ENCODE measurements at places on chromosomes 6 and 20.

DNA sequence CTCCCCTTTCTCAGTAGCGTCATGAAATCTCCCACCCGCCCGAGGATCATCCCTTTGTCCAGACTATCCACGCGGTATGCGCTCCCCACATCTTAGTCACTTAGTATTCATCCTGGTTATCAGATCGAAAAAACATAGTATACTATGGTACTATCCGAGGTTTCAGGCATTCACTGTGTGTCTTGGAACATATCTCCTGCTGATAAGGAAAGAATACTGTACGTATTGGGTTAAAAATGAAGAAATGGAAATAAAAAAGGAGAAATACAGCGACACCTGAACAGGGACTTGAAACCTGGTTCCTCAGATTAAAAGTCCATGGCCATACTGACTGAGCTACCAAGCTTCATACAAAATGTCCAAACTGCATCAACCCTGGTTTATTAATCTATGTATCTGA is 14.0 kb downstream of the HMGN4 start:
- DNase-seq, result no peak

DNA sequence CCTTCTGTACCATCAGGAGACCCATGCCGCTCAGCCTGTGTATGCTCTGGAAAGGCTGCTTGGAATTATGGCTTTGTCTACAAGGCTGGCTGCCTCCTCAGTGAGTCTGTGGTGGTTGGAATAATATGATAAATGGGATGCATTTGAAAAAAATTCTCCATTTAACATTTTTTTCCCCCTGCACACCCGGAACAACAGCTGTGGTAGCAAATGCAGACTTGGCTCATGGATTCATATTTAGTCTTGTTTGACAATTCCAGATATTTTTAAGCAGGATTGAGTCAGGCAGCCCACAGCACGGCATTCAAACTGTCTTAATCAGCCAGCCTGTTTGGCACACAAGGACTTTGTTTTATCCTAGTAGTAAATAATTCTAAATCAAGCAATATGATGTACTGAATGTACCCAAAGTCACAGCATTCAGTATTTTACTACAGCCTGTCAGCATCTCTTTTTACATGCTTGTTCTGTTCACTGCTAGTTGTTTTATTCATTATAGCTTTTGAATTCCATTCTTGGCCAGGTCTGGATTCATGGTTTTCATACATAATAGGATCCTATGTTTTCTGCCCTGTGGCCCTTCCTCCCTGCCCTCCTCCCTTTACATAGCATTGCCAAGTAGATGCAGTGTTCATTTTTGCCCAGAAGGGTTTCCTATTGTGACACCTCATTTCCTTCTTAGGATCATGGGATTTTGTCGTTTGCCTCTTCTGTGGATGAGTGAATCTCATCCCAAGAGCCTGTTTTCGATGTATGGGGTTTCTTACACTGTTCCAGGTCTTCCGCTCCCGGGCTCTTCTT is 68.1 kb downstream of the LRRC1 start:
- no peak for DNase-seq

DNA sequence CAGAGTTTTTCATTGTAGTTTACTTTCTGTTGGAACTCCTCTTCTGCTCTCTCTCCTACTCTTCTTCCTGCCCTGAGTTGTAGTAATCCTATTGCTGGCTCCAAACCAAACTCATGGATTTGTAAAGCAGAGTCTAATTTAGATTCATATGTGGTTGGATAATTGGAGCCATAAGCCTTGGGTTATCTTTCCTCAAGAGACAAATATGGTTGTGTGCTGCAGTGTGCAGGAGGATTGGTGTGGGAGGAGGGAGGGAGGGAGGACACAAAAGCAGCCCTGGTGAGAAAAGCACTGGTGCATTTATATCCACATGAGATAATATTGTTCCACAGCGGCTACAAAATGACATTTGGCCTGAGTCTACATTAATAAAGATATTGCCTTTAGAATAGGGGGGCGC is 4.2 kb downstream of the HLA-G start:
- DNase-seq, result no peak

GRCh38 chr6:3330199-3330598 is 71.5 kb downstream of the PSMG4 start:
- DNase-seq, result no peak

DNA sequence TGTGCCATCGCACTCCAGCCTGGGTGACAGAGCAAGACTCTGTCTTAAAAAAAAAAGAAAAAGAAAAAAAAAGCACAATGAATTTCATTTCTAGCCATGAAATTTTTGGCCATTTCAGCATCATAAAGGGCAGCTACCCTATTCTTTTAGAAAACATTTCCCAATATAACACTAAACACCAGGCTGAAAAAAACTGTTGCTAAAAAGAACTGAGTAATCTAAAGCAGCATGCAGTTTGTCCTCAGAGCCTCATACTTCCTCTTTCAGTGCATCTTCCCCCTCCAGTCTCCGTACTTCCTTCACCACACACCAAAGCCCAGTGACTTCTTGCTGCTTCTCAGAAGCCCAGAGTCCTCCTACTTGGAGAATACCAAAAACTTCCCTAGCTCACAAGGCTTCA is 5.6 kb upstream of the IFNGR1 start:
- DNase-seq, result peak; percentile 83

- DNase-seq, result no peak
Observed at GRCh38 chr6:169568314-169569087, 133.3 kb downstream of the WDR27 start.

GRCh38 chr6:24448828-24449525 is 40.4 kb downstream of the GPLD1 start:
- no peak for DNase-seq

DNA sequence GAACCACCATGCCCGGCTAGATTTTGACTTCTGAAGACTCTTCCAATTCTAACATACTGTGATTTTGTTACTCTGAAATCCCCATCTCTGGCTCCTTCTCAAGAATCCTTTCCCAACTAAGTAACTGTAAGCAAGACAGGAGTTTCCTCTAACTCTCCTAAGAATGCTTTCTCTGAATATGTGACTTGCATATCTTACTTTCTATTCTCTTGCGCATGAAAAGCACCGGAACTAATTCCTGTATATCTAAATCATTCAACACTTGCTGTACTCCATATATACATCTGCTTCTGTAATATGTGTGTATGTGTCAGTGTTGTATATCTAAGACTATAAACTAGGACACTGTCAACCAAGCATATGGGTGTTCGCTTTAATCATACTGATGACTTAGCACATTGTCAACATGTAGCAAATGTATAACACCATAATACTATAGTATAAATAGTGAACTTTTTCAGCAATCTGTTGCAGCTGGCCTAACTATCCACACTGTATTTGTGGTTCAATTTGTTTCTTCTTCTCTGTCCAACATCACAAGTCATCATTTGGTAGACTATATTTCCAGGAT is 108.1 kb upstream of the PRDM1 start:
- DNase-seq, result no peak

GRCh38 chr6:39593646-39594045 is 131.6 kb downstream of the KIF6 start:
- no peak for DNase-seq

DNA sequence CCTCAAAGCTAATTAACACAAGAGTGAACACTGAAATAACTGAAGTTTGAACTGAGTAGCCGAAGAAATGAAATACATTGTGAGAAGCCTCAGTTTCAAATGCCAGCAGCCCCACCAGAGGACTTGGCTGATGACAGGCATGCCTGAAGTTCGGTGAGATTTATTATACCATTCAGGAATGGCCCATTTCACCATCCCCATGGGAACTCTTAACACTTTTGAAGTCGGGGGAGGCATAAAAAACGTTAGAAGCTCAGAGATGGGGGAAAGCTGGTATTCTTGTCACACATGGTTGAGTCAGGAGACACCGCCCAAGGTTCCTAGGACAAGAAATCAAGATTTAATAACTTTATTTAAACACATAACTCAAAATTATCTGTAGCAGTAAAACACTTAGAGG is 17.6 kb upstream of the SLC22A3 start:
- DNase-seq, result no peak

DNA sequence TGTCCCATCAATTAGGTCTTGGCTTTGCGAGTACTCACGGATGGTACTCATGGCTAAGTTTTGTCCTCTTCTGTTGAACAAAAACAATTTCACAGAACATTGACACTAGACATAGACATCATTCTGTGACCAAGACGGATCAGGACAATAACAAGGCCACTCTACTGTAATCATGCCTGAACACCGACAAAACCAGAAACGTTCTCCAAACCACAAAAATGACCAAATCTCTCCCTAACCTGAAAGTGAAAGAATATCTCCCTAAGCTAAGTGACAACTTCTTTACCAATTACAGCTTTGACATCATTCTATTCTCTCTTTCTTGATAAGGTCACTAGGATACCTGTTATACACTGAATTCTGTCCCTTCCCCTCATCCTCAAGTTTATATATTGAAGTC is 40.0 kb upstream of the SLC2A12 start:
- no peak for DNase-seq

DNA sequence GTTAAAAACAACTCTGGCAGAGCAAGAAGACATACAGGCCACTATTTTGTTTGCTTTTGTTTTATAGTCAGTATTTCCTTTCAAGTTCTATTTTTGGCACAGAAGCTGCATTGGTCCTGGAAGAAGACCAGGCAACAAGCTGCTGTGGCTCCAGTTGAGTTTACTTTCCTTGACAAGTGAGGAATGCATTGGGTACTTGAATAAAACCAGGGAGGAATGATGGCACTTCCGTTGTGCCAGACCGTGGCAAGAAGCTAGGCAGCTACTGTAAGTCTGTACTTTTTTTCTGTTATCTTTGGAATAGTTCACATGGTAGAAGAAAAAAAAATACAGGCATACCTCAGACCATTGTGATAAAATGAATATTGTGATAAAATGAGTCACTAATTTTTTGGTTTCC is 66.3 kb downstream of the NCOA3 start:
- no peak for DNase-seq

- no peak for DNase-seq
Observed at GRCh38 chr20:48096212-48096875, 311.1 kb upstream of the SULF2 start.

DNA sequence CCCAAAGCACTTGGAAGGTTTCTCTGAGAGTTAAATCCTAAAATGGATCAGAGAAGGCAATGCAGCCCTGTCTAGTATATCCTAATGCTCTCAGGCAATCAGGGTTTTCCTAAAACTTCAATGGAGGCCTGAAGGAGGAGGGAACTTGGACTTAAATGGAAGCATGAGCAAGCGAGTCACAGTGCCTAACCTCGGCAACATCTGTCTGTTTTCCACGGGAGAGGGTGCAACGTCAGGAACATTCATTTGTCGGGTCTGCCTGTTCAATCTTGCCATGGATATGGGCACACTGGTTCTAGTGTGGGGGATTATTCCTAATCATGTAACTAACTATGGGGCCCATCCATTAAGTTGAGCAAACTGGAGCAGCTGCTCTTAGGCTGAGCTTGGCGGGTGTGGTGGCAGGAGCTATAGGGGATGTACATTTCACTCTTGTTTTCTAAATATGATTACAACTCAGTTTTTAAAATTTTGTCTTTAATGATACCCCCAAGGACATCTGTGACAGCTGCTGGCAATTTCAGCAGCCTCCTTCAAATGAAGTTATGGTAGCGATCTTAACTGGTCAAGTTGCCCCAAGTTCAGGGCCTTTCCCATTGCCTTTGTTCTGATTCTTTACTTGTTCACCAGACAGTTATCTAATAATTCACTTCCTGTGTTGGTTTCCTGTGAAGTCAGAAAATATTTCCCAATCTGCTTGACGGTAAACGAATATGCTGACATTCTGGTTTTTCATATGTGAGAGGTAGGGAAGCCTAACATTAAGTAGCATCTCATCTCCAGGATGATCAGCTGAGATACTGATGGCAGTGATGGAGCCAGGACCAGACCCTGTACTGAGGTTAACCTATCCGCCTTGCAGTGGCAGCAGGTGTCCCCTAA is 21.6 kb downstream of the DSE start:
- peak; percentile 20 for DNase-seq

DNA sequence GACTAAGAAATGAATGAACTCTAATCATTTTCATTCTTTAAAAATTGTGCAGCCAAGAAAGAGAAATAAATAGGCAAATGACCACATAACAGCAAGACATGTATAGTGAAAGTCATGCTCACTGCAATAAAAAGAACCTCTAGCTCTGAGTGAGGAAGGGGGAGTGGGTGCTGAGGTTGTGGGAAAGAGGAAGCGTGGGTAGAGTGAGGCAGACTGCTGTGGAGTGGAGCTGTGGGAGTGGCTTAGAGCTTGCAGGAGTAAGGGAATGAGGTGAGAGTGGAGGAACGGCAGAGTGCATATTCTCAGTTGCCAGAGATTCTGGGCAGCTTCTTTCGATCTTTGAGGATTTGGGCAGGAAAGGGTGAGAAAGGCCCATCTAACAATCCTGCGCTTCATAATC is 10.4 kb downstream of the DEFB129 start:
- no peak for DNase-seq
